ENCODE measurements at places on chromosomes 7 and 10.
A peak's percentile ranks its signal among the peaks of the same experiment; 100 is the strongest.

DNA sequence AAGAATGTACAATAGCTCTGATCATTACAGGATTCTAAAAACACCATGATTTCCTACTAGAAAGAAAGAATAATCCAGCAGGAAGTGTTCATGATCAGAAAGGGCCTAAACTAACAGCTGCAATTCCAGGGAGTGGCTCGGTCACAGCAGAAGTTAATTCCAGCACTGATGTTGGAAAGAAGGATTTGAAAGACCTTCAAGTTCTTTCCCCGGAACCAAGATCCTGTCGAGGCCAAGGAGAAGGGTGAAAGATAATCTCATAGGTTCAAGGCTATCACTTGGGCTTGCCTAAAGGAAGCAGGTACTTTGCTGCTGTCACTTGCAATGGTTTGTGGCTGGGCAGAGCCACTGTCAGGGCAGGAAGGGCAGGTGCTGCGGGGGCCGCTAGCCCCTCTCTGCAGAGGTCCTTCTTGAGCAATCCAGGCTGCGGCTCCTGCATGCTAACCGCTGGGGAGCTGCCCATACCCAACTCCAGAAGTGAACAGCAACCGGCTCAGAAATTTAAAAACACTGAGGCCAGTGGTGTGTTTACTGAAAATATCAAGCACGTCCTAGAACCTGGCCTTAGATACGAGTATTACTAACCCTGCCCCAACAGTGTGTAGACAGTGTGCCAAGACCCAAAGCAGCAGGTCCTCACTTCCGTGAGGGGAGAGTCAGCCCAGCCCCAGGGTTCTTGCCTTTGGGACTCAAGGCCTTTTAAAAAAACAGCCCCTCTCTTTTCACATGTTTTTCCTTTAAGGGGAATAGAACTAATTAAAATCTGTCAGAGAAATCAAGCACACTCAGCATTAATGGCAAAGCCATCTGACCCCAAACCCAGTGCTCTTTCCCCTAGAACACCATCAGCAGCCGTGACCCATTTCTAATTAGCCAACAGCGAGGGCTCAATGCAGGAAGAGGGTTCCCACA is 76.8 kb downstream of the VIPR2 start:
- DNase-seq = no peak

- no peak for DNase-seq
Observed at GRCh38 chr7:82325416-82325815, 118.2 kb downstream of the CACNA2D1 start.

- no peak for DNase-seq
Observed at GRCh38 chr7:73652541-73652949, 15.1 kb upstream of the VPS37D start.

- DNase-seq = no peak
Observed at GRCh38 chr10:49081547-49082275, 33.6 kb downstream of the VSTM4 start.

GRCh38 chr10:93068411-93069244 is 5.1 kb upstream of the CYP26A1 start:
- peak; percentile 72 for DNase-seq

DNA sequence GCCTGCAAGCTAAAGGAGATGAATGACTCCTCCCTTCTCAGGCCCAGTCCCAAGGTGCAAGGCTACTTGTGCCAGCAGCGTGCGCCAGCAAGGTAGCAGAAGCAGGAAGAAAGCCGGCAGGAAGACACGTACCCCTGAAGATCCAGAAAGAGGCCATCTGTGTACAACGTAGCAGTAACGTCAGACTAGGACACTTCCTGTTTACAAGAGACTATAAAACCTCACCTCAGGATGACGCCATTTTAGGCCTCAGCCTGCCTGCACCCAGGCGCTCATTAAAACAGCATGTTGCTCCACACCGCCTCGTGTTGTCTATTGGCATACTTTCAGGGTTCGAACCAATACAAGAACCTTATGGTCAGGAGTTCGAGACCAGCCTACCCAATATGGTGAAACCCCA is 41.4 kb upstream of the SNX10 start:
- no peak for DNase-seq

Data from nephron progenitor cell (in vitro differentiated cells).